Fibroblast of skin of right quadriceps (primary cell): ENCODE measurements at places on chromosomes 4 and X.

- peak; percentile 19 for DNase-seq
These were observed 32.0 kb upstream of the MGST2 start for GRCh38 chr4:139633661-139634060.

DNA sequence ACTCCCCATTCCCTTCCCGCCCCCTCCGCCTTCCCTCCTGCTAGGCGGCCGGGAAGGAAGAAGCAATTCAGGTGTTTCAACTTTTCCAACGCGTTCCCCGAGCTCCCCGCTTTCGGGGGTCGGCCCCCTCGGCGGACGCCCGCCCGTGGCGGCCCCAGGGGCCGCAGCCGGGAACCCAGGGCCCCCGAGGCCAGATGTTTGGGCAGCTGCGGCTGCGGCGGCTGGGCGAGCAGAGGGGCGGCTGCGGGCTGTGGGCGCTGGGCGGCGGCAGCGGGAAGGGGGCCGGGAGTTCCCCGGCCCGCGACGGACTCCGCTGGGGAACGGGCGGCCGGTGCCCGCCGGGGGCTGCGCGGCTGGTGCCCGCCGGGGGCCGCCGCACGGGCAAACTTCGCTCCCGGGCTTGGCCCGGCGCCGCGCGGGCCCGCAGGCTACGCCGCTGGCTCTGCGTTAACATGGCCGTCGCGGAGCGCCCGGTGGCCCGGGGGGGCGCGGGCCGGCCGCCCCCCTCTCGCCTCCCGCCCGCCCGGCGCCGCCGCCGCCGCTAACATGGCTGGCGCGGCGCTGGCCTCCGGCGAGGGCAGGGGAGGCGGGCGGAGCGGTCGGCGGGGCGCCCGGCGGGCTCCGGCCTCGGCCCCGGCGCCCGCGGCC lies 510 bp downstream of the HMGB3 start:
- no peak for DNase-seq

GRCh38 chrX:125089761-125090445 lies 229.8 kb upstream of the TEX13C start:
- peak; percentile 0 for DNase-seq

- no peak for DNase-seq
These were observed 526.7 kb downstream of the PDHA2 start for GRCh38 chr4:96366632-96367031.

GRCh38 chr4:76570141-76570973 lies 135.3 kb downstream of the SHROOM3 start:
- DNase-seq: peak; percentile 75

DNA sequence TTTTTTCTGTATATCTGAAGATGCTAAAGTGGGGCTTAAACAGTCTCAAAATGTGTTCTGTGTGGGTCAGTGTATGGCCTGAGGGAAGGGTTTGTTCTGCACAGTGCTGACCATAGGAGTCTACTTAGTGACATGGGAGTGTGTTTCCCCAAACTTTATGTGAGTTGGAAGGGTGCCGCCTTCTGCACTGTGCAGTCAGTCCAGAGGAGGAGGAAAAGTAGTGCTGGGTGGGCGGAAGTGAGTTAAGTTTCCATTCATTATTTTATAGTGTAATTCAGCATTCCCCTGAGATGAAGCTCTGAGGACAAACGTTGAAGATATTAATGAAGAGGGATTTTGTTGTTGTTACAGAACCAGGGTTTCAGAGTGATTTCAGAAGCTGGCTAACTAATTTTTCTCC lies 2.9 kb downstream of the CHST7 start:
- DNase-seq: peak; percentile 7

DNA sequence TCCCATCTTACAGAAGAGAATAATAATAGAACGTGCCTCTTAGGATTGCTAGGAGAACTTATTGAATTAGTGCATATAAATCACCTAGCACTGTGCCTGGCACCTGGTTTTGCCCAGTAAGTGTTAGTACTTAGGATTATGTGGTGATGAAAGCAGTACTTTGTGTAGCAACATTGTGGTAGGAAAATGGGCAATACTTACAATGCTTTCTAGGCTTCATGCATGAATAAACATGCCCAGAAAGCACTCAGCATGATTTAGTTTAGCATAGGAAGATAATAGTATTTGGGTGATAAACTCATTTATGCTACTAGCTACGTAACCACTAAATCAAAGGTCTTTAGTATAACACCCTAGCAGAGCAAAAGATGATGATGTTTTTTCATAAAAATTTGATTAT lies 105.6 kb downstream of the NEUROG2 start:
- no peak for DNase-seq

GRCh38 chr4:170497689-170498088 lies 407.9 kb upstream of the AADAT start:
- DNase-seq: no peak

DNA sequence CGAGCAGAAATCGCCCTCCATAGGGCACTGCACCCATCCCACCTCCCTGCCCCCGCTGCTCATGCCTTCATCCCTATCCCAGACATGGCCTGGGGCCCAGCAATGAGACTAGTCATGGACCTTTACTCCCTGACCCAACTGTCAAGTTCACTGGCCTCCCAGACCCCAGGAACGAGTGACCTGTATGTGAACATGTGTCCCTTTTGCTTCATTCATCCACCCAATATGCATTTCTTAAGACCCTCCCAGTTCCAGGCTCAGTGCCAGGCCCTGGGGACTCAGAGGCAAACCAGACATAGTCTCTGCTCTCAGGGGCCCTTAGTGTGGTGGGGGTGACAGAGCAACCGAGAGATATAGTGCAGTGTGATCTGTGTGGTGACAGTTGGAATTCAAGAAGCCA lies 67.0 kb downstream of the EFNB1 start:
- DNase-seq: no peak

GRCh38 chr4:90542216-90542615 lies 415.0 kb downstream of the CCSER1 start:
- DNase-seq: no peak

DNA sequence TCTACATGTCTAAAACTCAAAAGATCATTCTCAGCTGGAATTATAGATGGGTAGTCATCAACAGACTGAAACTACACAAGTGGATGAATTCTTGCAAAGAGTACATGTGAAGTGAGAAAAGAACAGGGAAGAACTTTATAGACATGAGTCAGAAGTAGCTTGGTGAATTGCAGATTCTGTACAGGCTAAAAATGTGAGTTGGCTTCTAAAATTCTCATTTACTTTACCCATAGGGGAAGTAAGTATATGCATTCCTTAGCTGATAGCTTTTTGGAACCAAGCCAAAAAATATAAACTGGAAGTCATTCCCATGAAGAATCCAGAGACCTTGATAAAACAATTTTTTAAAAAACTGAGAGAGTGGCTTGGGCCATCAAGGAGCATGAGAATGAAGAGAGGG lies 584.2 kb upstream of the FTHL17 start:
- peak; percentile 55 for DNase-seq

DNA sequence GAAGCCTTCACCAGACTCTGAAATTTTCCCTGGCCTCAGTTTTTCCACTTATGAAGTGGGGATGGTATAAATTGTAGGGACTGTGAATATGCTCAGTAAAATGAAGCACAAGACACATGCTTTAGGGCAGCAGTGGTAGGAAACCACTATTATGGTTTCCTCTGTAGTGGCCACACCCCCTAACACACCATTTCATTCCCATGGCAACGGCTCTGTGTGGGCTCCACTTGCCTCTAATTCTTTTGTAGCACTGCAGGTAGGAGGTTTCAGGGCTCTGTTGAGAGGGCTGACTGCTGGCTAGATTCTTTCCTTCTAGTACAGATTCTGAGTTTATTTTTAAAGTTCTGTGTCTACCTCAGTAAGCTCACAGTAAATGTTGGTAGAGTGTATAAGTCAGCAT lies 3.5 kb upstream of the VMA21 start:
- no peak for DNase-seq

DNA sequence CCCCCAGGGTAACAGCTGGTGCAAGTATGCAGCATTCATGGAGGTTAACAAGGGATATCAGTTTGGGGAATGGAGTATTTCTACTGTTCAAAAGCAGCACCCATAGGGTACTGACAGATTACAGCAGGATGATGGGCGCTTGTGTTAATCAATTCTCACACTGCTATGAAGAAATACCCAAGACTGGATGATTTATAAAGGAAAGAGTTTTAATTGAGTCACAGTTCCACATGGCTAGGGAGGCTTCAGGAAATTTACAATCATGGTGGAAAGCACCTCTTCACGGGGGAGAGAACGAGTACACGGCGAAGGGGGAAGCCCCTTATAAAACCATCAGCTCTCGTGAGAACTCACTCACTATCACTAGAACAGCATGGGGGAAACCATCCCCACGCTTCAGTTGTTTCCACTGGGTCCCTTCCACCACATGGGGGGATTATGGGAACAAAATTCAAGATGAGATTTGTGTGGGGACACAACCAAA lies 64.1 kb downstream of the TNIP2 start:
- DNase-seq: no peak

GRCh38 chr4:174828845-174829701 lies at the start of gene GLRA3:
GLRA3 (minus strand) TSS chr4:174829247; CDS start chr4:174828811, 436 bp downstream.
- DNase-seq: peak; percentile 16

DNA sequence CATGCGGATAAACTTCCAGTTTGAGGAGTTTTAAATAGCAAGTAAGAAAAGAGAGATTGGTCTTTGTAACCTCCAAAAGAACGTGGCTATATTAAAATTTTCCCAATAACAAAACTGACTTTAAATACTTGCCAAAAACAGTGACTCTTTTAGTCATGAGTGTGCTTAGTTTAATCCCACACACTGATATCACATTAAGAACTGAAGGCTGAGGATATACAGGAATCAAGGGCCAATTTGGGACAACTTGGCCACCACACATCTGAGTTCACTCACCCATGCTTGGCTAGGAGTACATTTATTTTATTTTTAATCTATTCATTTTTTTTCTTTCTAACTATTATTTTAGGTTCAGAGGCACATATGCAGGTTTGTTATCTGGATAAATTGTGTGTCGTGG lies 110.2 kb downstream of the APBB2 start:
- no peak for DNase-seq

- DNase-seq: no peak
These were observed 73.9 kb downstream of the SERTM2 start for GRCh38 chrX:111585337-111585736.

DNA sequence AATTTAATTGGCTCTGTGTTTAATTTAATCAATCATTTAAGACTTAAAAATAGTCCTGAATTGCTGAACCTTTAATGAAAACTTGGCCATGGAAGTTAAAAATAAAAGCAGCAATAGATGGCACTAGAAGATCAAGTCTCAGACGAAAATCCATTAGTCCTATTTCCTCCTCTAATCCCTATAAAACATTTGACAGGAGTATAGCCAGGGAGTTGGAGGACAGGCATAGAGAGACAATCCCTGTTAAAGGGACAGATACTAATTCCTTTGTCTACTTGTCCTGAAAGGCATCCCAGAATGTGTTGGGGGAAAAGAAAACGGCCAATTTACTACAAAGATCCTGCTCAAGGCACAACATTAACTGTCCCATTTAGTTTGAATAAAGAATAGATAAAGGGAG lies 276.3 kb upstream of the TACR3 start:
- peak; percentile 10 for DNase-seq

GRCh38 chr4:85937507-85937906 lies 422.3 kb downstream of the MAPK10 start:
- no peak for DNase-seq

GRCh38 chrX:17842769-17843525 lies 18.2 kb downstream of the RAI2 start:
- no peak for DNase-seq

GRCh38 chr4:94722748-94723147 lies 35.0 kb upstream of the BMPR1B start:
- no peak for DNase-seq

GRCh38 chrX:38500866-38501265 lies 60.5 kb upstream of the TSPAN7 start:
- no peak for DNase-seq

GRCh38 chr4:42531341-42532030 lies 125.4 kb downstream of the ATP8A1 start:
- DNase-seq: no peak

- no peak for DNase-seq
These were observed 18.9 kb upstream of the TRIM2 start for GRCh38 chr4:153185331-153185852.

GRCh38 chr4:174089711-174090110 lies 193.8 kb downstream of the FBXO8 start:
- DNase-seq: no peak

GRCh38 chrX:119647552-119648420 lies 41.6 kb upstream of the NKRF start:
- no peak for DNase-seq

DNA sequence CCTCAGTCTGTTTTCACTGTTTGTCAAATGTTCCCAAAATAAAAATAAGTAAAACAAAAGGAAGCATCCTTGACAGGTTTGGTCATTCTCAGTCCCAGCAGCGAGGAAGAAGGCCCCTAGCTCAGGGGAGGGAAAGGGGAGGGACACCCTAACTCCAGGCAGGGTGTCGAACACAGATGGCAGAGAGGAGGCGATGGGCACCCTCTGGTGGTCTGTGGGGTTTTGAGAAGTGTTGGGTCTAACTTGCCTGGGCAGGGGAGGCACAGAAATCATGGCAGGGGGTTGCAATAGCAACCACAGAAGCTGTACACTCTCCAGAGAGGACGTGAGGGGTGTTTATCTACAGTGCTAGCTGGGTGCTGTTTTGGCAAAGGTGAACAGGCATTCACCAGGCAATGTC lies 229.8 kb upstream of the SFRP2 start:
- DNase-seq: no peak

DNA sequence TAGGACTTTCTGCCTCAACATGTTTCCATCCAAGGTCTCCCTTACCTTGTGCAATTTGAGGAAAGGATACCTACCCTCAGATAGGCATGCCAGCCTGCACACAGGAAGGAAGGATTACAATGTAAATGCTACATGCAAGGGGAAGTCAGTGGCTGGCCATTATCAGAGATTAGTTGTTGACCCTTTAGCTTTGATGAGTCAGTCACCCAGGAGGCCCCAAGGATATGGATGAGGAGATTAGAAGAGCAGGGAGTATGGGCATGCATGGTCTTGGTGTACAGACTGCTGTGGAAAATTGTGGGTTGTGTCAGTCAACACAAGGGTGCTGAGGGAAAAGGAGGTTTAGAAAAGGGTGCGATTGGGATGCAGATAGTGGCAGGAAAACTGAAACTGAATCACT lies 92.0 kb downstream of the GUCY2F start:
- DNase-seq: no peak

- DNase-seq: no peak
These were observed 2.4 kb downstream of the ZNF275 start for GRCh38 chrX:153336121-153336894.

DNA sequence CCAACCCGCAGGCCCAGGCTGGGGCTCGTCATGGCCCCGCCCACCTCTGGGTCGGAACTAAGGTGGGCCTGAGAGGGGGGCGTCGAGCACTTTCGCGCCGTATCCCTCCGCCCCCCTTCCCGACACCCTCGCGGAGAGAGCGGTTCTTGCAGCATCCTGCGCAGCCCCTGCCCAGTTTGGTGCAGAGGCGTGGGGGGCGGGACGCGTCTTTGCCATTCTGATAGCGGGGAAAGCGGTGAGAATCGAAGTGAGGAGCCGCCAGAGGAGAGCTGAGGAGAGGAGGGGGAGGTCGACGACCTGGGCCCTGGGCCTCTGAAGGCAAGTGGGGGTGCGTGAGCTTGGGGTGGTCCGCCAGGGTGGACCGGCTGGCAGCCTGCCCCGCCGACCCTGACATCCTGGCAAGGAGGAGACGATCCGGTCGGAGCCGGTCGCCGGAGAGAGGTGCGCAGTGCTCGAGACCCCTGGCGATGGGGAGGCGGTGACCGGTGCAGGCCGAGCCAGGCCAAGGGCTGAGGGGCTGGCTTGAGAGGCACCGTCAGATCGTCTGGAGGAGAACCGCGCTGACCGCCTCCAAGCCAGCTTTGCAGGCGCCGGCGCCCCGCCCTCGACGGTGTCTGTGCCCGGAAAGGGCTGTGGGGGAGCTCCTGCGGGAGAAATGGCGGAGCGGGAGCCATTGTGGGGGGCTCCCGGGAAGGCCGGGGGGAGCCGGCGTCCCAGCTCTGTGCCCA lies 25.5 kb downstream of the GPRASP3 start:
- peak; percentile 11 for DNase-seq
